Mucosa of descending colon (tissue), 3 donors: ENCODE measurements at places on chromosomes 1 and 21. TPM values are rescaled to one million over a fixed set of nuclear protein-coding genes. Genes with fewer than 3 reads are reported as not detected.

FCMR gene
- total RNA-seq: 1.6 TPM

GRCh38 chr1:208154679-208155642, 89.2 kb downstream of the PLXNA2 start:
- DNase-seq: peak; percentile 61

METTL13 gene
- 28.0 TPM for total RNA-seq

DNA sequence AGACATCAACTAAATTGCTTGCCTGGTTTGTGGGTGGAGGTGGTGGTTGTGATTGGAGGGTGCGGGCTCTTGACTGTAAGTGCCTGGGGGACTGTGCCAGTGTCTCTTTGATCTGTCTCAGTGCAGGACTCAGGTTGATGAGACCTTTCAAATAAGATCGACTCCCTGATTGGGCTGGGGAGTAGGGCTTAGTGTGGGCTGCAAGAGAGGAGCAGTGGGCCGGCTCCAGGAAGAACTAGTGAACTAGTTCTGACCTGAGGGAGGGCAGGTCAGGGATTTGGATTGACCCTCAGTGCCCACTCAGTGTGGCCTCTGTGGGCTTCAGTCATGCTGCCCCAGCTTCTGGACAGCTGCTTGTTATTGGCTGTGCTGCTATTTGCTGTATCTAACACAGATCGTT, 130.6 kb upstream of the CACNA1E start:
- no peak for DNase-seq

DNA sequence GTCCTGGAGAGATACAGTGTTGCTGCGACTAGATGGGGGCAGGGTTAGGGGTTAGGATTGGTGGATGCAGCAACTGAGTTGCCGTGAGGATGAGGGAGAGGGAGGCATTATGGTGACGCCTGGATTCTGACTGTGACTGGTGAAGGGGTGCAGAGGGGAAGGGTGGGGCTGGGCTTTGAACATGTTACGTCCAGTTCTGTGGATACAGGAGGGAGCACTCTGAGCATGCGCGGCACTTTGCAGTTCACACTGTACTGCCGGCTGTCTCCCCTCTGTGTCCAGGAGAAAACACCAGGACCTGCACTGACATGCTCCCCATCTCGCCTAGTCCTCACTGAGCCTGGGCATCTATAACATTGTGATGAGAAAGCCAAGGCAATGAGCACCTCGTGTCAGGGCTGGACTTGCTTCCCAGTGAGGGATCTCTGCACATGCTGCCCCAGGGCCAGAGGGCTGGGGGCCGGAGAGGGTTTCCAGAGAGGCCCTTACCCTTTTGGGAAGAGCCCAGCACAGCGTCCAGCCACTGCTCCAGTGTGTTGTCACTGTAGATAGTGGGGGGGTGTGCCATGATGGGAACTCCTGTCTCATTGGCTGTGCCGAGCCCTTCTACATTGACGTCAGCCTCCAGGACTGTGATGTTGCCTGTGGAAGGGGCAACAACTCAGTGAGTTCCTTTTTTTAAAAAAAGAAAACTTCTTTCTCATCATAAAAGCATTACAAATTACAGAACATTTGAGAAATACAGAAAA, 7.6 kb downstream of the FAM151A start:
- no peak for DNase-seq

DNA sequence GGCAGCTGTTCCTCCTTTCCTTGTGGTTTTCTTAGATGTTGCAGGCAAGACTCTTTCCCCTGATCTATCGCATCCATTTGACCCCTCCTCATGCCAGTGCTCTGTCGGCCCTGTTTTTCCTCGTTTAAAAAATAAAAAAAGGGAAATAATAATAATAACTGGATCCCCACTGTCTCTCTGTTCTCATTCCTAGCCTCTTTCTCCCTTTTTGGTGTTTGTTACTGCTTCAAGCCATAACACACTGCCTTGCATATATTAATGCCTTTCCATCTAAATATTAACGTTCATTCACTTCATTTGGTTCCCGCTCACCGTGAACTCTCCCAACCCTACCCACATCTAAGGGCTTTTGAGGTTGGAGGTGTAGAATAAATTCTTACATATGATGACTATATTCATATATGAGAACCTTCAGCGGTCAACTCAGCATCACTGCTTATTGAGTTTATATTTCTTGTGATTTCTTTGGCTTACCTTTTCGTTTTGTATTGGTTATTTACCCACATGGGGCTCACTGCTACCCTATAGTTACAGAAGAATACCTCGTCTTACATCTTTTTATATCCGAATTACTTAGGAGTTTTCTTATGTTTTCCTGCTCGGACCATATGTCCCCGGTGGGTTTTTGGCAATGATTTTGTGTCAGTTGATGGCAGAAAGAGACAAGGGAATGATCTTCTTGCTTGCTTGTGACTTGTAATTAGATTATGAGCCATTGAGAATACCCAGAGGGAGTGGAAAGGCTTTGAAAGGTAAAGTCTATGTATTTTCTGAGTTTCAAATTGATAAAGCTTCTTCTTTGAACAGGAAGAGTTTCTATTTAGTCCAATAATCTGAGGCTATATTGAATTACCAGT, 805 bp downstream of the ATG4C start:
- DNase-seq: no peak

P3R3URF gene
- total RNA-seq: not detected

SRSF4 gene
- total RNA-seq: 75.2 TPM

DNA sequence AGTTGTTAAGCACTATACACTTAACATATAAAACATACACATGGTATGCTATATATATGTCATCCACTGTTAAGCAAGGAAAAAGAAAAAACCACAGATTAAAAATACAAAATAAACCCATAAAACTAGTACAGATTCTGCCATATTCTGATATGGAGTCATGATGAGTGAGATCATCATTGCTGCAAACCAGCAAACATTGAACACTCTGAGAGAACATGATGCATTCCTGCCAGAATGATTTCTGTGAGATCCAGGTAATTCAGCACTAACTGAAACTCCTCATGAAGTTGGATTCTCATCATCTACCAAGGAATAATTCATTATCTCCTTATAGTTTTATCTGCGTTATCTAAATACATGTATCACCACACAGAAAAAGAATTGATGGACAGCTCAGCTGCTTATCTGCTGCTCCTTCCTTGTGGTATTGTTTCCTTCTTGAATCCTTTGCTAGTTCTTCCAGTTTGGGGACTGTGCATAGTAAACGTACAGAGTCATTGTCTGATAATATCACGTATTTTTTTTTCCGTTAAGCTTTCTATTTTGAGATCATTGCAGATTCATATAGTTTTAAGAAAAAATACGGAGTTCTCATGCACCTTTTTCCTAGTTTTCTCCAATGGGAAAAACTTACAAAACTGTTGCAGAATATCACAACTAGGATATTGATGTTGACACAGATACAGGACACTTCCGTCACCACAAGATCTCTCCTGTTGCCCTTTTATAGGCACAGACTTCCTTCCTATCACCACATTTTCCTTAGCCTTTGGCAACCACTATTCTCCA, 9.3 kb downstream of the RAB4A start:
- DNase-seq: no peak

GRCh38 chr1:58094221-58094620, 452.3 kb downstream of the OMA1 start:
- DNase-seq: no peak

IVL gene
- total RNA-seq: not detected

NPHS2 gene
- not detected for total RNA-seq

GRCh38 chr1:209042413-209042812, 541.1 kb upstream of the CAMK1G start:
- DNase-seq: no peak

- DNase-seq: no peak
Measured at GRCh38 chr21:44704636-44705001, 6.8 kb downstream of the TSPEAR start.

GRCh38 chr1:164557270-164557669, 1.7 kb upstream of the PBX1 start:
- DNase-seq: no peak

RCAN3 gene
- 9.2 TPM for total RNA-seq

S100A5 gene
- total RNA-seq: not detected

DNA sequence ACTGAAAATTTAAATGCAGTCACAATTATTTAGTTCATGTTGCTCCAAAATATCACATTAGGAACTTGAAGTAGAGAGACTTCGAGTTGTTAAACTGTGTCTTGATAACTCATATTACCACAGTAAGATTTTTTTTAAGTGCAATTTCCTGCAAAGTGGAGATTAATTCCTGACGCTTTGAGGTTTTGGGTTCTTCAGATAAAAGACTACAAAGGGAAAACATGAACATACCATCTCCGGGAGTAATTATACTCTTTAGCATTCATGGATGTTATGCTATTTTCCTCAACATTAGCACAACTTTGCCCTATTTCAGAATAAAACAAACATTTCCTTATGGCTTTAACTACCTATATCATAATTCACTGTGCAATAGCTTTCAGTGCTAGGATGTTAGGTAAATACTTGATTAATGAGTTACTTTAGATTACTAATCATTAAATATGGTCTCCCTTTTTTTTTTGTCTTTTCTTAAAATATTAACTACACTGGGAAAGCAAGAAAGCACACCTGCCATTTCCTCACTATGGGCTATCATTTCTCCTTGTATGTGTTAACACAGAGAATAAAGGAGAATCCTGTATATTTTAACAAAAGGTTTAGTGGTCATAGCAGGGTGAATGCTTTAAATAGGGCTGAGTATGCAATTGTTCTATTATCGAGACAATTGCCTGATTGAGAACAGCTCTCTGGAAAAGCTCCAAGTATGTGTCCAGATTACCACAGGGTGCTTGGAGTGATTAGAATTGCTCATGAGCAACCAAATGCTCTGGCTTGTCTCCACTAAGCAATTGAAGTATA, 252.5 kb upstream of the C1orf105 start:
- DNase-seq: no peak

DNA sequence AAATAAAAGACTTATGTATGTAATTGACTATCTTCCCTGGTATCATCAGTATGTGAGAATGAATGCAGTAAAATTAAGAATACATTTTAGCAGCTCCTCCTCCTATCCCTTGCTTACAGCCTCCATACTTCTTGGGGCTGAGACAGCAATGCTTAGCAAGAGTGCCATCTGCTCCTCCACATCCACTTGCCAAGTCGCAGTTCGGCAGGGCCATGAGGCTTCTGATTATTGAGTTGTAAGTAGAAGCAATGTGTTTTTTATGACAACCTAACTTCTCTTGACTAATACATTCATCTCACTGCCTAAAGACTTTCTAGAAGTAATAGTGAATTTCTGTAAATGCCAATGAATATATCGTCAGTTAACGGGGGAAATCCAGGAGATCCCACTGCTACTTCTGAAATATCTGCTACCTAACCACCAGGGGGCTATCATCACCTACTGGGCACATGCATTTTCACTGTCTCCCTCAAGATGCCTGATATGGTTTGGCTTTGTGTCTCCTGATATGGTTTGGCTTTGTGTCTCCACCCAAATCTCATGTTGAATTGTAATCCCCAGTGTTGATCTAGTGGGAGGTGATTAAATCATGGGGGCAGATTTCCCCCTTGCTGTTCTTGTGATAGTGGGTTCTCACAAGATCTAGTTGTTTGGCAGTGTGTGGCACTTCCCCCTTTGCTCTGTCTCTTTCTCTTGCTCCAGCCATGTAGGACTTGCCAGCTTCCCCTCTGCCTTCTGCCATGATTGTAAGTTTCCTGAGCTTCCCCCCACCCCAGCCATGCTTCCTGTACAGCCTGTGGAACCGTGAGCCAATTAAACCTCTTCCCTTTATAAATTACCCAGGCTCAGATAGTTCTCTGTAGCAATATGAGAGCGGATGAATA, 59.6 kb downstream of the EXTL2 start:
- DNase-seq: no peak

LCE2B gene
- total RNA-seq: not detected

DNA sequence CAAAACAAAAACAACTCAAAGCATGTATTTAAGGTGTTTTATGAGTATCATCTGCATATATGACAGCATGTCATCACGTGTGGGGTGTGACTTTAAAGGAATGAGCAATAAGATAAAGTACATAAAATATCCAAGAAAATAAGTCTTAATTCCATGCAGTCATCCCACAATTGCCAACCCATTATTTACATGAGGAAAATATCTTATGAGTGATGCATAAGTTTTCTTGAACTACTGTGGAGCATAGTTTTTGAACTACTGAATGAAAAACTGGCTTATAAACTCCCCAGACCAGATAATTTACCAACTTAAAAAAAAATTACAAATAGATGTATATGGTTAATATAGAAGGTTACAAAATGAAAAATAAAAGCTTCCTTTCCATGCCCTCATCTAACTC, 29.7 kb upstream of the MTMR11 start:
- DNase-seq: no peak

DNA sequence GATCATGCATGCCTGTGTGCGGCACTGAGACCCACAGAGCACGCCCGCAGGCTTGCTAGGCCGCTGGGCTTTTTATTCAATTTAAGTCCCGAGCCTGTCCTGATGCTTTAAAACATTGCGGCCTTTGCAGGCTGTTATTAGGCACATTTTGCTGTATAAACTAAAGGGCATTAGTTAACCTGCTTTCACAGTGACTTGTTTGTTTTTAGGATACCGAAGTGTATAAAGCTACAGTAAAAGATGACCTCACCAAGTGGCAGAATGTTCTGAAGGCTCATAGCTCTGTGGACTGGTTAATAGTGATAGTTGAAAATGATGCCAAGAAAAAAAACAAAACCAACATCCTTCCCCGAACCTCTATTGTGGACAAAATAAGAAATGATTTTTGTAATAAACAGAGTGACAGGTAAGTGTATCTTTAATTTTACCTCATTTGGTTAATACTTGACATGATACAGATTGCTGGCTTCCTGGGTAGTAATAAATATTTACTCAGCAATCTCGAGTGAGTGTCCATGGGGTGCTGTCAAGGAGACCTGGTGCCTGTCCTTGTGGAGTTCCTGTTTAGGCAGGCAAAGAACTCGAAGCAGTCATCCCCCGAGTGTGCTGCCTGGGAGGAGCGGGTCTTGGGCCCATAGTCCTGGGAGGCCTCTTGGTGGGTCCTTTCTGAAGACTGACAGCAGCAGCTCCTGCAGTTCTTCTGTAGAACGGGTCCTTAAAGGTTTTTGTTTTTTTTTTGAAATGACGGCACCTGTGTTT, 40.1 kb downstream of the TRAPPC10 start:
- DNase-seq: no peak
